ENCODE measurements at places on chromosomes 5 and 9.

DNA sequence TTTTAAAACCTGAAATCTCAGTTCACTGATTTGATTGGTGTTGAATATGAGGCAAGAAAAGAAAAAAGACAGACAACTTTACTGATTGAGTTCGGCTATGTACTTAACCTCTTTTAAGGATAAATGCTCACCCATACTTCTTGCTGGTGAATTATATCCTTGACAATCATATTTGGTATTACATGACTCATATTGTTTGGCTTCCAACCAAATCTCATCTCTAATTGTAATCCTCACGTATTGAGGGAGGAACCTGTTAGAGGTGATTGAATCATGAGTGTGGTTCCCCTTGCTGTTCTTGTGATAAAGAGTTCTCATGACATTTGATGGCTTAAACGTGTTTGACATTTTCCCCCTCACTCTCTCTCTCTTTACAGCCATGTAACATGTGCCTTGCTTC lies 255.6 kb upstream of the IZUMO3 start:
- DNase-seq: no peak

DNA sequence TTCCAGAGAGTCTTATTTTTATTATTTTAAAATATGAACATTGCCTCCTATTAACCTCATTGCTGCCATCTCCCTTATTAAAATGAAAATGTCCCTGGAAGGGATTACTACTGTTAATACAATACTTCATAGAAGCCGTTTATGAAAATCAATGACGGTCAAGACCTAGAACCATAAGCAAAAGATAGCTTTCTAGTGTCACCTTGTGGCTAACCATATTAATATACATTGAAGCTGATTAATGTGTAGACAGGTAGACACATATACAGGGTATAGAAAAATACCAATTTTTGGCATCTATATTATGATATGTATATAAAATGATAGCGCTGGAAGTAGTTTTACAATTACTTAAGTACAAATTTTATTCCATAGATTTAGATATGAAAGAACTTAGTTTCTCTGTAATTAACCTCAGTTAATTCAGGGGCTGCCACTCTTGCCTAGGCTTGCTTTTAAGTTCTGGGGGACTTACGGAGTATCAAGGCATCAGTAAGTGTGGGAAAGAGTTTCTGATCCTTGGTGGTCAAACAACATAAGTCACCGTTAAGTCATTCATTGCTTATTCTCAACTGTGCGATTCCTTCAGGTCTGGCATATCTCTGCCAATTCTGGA lies 2.5 kb upstream of the YTHDC2 start:
- DNase-seq: peak; percentile 16

DNA sequence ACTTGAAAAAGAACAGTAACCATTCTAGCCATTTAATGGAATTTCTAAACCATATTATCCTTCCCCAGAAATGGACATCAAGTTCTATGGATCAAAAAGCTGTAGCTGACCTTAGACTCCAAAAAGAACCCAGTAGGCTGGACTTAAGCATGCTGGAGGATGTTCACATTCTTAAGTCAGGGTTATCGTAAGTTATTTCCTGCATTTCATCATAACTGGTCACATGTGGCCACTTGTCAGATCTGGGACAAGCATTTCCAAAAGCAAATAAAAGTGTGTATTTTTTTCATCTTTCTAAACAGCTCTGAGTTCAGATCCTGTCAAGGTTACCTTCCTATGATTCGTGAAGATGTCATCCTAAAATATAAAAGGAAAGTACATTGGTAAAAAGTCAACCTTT lies 274.5 kb upstream of the PTGER4 start:
- no peak for DNase-seq

DNA sequence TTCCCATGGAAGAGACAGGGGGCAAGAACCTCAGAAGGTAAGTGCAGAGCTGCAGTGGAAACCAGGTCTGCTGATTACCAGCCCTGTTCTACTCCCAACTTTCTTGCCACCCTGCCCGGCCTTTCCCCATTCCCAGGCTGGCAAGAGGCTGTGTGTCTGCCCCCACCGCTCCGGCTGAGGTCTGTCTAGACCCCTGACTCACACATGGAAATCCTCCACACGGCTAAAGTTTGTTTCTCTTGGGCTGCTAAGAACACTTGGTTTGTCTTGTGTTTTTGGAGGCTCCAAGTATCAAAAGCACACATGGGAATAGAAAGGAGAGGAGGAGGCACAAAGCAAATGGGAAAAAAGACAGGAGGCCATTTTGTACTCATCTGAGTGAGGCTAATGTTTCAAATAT lies 168.3 kb downstream of the GABBR2 start:
- no peak for DNase-seq

GRCh38 chr5:61474746-61475145 lies 142.7 kb downstream of the ZSWIM6 start:
- no peak for DNase-seq
